HL-60 (cell line): ENCODE measurements at places on chromosomes 11 and 22.
A peak's percentile ranks its signal among the peaks of the same experiment; 100 is the strongest.

- no peak for DNase-seq
Measured at GRCh38 chr11:62710001-62710345, 2.5 kb downstream of the GNG3 start.

DNA sequence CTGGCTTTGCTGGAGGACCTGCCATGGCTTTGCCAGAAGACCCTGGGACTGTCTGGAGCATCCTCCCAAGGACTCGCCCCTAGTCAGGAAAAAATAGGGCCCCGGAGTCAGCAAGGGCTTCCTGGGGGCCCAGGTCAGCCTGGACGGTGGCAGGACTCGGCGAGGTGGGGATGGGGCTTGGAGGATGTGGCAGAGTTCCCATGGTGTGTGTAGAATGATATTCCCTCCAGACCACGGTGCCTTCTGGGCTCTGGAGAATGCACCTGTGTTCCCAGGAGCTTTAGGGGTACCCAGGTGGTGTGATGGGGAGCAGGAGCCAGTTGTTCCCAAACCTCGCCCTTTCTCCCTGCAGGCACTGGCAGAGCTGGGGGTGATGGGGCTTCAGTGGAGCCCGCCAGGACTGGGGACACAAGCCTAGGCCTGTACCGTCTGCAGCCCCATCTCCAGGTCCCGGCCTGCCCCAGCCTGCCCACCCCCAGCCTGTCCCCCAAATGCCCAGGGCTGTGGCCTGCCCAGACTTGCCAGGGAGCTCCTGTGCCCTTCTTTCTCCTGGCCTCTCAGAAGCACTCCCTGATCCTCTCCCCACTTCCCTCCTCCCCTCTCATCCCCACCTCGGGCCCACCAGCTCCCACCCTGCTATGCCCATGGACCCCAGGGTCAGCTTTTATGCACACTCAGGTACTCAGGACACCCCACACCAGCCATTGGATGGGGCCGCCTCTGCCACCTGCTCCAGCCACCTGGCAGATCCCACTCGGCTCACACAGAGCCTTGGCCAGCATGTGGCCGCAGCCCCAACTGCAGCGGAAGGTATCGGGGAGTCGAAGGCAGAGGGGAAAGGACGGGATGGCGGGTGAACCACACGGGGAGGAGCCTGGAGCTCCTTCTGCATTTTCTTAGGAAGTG lies 82.1 kb downstream of the CDKN1C start:
- no peak for DNase-seq

- DNase-seq = no peak
Measured at GRCh38 chr11:119635041-119635740, 93.8 kb downstream of the NECTIN1 start.

DNA sequence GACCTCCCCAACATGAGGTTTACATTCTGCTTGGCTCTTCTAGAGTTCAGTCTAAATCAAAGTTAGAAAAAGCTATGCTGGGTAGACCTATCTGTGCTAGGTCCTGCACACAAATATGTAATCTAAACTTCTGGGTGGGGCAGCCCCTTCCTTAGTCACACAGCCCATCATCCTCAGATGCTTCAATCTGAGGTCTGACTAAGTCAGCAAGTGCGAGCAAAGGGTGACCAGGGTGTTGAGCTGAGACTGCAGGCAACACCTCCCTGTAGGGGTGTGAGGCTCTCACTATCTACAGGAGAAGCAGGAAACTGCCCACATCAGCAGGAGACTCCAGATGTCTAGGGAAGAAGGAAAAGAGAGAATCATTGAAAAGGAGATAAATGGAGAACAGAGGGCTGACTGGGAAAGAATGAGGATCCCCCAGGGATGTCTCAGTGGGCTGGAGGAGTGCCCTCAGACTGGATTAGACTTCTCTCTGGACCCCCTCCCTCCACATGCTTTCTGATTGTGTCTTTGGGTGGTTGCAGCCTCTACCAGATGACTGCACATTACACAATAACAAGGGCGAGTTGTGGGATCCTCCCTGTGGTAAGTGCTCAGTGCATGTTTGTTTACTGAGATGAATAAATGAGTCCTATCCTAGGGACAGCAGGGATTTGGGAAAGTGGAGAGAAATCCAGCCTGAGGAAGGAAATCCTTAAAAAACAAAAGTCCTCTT lies 266.2 kb upstream of the PLET1 start:
- DNase-seq = no peak

GRCh38 chr22:46574993-46575910 lies 37.8 kb upstream of the CELSR1 start:
- no peak for DNase-seq

DNA sequence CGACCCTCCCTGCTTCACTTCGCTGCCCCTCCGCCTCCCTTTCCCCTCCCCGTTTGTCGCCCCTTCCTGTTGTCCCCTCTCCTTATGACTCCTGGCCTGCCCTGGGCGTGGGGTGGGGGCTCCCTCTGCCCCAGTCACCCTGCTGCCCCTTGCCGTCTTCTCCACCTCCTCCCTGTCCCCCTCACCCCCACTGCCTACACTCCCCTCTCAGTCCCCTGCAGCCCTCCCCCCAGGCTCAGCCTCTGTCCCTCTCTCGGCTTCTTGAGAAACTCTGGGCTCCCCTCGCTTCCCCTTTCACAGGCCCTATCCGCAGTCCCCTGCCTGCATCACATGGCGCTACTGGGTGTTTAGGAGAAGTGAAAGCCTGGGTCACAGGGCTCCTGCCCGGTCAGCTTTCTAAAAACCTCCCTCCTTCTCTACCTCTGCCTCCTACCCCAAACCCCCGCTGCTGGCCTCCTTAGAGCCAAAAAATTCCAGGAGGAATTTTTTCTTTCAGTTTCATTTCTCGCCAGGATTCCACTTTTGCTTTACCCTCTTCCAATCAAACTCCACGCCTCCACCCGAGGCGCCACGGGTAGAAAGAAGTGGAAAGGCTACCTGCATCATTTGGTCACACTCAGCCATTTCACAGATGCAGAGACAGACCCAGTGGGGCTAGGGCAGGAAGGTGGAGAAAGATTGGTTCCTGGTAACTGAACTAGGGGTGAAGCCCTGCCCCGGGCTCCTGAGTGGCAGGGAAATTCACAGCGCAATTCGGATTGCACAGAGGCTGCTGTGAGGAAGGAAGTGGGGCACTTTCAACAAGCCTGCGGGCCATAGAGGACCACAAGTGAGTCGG lies at the start of gene SLC15A3:
Gene SLC15A3 (minus strand): TSS at position 273 of the 838 bp plus-strand sequence. CDS start 625 bp downstream, outside the sequence.
- DNase-seq = peak; percentile 58

- DNase-seq = no peak
Measured at GRCh38 chr11:71381781-71382505, 66.2 kb downstream of the DHCR7 start.

DNA sequence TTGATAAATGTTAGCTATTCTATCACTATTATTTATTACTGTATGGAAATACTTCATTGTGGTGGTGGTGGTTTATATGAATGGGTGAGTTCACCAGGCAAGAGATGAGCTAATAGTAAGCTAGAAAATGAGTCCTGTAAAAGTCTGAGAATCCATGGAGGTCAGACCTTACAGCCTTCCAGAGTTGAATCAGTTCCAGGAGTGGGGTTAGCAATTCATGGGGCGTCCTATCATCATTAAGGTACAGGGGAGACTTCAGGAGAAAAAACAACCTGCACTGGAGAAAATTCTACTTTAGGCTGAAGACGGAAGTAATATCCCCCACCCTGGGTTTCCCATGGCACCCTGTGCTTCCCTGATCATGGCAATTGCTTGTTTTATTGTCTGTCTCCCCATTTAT lies 6.5 kb downstream of the SYT13 start:
- no peak for DNase-seq

- DNase-seq = no peak
Measured at GRCh38 chr11:37512156-37512780, 914.2 kb upstream of the RAG2 start.

DNA sequence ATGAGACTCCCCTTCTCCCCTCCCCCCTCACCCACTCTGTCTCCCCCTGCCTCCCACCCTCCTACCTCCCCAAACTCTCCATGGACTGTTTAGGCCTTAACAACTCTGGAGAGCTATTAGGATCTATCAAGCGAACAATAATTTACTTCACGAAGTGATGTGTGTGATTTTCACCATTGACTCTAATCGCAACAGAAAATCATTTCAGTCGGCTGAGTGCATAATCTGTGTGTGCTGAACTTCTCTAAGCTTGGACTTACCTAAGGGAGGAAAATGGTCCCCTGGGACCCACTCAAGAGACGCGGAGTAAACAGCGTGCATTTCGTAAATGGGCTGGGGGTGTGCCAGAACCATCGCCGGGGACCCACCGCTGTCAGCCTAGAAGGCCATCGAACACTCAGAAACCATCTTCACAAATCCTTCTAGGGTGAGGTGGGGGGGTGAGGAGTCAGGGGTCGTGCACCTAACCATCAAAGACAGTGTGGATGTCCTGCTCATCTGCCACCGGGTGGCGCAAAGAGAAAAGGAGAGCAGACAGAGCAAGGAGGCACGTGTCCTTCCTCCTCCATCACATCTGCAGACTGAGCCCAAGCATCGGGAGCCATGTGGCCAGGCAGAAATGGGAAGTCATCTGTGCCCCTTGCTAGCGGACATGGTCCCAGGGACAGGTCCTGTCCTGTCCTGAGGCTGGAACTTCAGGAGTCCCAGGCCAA lies 62.1 kb upstream of the NUP50 start:
- DNase-seq = peak; percentile 90

DNA sequence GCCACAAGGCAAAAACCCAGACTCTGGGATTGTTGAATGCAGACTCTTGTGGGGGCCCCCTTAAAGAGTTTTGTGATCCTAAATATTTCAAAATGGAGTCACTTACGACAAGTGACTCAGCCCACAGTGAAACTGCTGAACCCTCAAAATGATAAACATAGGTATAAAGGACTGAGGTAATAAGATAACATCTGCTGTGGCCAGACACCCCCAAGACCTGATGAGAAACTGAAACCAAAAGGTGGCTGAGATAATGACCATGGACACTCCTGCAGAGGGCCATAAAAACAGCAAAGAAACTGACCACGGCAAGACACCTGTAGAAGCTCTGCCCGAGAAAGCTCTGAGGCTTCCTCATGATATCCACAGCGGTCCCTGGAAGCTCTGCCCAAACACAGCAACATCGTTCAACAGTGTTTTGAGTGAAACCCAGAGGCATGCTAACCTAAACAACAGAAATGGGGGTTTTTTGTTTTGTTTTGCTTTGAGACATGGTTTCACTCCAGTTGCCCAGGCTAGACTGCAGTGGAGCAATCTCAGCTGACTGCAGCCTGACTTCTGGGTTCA lies 1.6 kb upstream of the PLAAT4 start:
- no peak for DNase-seq

DNA sequence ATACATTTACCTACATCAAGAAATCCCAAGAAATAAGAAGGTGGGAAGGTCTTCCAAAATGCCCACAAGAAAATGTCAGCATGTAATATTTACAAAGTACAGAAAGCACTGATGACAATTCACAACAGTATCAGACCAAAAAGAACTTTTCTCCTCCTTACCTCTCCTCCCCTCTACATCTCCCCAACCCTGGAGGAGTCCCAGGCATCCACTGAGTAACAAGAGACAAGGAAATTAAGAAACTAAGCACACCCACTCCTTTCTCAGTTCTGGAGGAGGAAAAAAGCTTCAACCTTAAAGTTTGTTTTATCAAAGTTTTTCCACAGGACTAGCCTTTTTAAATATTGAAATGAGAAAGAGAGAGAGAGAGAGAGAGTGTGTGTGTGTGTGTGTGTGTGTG lies 2.0 kb upstream of the SERGEF start:
- DNase-seq = no peak

- DNase-seq = no peak
Measured at GRCh38 chr11:86089659-86090058, 20.8 kb upstream of the PICALM start.

DNA sequence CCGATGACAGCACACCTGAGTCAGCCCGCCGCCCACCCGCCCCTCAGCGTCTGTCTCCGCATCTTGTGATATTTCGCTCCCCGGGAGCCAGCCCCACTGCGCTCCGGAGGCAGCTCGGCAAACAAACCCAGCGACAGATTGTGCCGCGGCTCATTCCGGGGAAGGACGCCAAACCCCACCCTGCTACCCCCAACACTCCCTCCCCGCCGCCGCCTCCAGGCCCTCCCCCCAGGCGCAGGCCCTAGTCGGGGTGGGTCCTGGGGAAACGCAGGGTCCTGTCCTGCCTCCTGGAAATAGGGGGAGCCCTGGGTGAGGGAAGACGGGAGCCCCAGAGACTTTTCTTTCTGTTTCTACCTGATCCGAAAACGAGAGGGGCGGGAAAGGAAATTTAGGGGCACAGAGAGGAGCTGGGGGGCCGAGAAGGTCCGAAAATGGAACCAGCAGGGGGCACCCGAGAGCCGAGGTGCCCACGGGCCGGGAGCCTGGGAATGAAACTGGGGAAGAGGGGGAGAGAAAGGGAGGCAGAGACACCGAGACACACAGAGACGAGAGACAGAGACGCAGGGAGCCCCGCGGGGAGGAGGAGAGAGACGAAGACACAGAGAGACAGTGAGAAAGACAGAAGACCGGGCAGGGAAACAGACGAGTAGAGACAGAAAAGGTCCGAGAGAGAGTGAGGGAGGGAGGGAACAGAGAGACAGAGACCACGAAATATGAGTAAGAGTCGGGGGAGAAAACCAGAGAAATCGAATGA lies 1.7 kb upstream of the RTN4RL2 start:
- DNase-seq = no peak

- no peak for DNase-seq
Measured at GRCh38 chr11:88603091-88603867, 265.7 kb upstream of the CTSC start.

DNA sequence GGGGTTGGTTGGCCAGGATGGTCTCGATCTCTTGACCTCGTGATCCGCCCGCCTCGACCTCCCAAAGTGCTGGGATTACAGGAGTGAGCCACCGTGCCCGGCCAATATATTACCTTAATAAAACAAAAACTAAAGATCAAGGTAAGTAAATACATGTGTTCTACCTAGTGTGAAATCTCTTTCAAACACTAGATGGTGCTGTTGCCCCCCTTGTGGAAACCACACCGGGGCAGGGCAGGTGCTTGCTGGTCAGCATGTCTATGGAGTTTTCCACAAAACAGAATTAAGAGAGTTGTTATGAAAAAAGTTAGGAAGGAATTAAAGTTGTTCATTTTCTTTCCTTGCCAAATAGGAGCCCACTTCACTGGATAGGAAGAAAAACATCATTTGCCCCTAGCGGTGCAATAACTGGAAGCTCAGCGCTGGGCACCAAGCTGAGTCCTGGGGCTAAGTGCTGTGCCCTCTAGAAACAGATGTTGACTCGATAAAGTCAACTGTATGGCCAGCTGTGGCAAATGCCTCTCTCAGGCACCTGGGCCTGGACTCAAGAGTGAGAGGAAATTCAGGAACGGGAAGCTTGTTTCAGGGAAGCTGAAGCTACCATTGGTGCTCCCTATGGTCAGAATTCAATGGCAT lies 6.3 kb upstream of the KCNJ5 start:
- DNase-seq = peak; percentile 54

- peak; percentile 36 for DNase-seq
Measured at GRCh38 chr11:131928992-131929391, 558.6 kb downstream of the NTM start.
